NCI-H345 (cell line): ENCODE measurements at places on chromosomes 11 and 22.

- DNase-seq = no peak
These were observed 112.0 kb downstream of the PLEKHA7 start for GRCh38 chr11:16902182-16902581.

GRCh38 chr22:23083315-23084021, 13.1 kb downstream of the GNAZ start:
- no peak for DNase-seq

- DNase-seq = peak; percentile 20
These were observed 444.4 kb downstream of the DLG2 start for GRCh38 chr11:85182441-85183387.

DNA sequence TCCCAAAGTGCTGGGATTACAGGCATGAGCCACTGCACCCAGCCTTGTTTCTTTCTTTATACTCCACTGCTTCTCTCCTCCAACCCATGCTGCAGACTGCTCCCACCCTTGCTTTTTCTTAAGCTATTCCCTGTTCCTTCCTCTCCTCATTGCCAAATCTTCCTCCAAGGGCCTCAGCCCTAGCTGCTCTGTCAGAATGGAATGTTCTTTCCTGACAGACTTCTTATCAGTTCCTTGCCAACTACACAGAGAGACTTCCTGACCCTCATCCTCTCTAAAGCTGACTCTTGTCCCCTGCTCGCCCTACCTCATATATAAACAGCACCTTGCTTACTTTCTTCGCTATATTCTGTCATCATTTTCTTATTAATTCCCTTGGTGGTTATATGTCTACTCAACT, 16.9 kb upstream of the PIK3C2A start:
- no peak for DNase-seq

DNA sequence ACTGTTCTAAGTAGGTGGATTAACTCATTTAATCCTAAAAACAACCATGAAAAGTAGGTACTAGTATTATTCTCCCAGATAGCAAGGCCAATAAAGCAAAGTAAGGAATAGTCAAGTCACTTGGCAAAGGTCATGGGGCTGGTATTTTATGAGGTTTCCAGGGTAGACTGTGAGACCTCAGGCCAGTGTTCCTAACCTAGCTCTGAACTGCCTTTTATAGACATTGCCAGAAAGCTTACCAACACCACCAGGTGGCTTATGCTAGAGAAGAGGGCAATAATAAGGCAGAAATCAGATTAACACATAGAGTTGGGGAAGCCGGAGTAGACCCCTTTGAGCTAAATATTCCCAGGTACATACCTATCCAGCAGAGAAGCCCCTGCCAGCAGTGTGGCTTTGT, 490.9 kb upstream of the TENM4 start:
- DNase-seq = no peak

- DNase-seq = no peak
These were observed 126.3 kb downstream of the ADAMTS15 start for GRCh38 chr11:130574740-130575139.

GRCh38 chr11:63884196-63884932, 32.6 kb downstream of the RCOR2 start:
- DNase-seq = no peak

- no peak for DNase-seq
These were observed 22.0 kb downstream of the ZNF202 start for GRCh38 chr11:123719452-123719851.

DNA sequence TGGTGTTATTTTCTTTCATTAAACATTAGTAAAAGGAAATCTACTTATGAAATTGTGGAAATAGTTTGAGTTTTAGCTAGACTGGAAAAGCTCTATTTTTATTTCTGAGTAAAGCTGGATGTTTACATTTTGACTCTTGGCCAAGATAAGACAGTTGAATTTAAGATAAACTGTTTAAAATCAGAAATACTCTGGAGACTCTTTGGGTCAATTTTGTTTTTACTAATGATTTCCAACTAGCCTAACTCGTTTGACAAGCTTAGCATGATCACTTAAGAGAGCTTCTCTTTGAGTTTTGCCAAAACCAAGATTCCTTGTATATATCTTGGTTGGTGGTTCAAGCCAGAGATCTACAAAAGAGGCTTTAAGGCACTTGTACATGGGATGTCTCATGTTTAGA, 724.8 kb upstream of the LUZP2 start:
- DNase-seq = no peak

DNA sequence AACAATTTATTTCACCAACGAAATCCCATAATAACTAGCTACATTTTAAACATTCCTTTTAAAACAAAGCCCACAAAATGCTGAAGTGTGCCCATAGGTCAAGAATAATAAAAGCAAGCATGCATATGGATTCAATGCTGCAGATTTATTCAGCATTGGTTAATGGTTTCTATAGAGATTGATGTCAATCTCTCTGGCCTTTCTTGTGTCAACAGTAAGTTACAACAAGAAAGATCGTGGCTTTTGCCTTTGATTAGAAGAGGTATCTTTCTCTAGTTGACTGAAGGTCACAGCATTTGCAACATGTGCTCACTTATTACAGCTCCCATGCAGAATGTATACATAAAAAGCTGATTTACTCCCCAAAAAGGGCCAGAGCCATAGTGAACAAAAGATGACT, 1.4 kb upstream of the SOX6 start:
- no peak for DNase-seq

- no peak for DNase-seq
These were observed 4.8 kb upstream of the FAM118A start for GRCh38 chr22:45304971-45305370.

- peak; percentile 55 for DNase-seq
These were observed 3.7 kb upstream of the MIEF1 start for GRCh38 chr22:39498368-39498767.

DNA sequence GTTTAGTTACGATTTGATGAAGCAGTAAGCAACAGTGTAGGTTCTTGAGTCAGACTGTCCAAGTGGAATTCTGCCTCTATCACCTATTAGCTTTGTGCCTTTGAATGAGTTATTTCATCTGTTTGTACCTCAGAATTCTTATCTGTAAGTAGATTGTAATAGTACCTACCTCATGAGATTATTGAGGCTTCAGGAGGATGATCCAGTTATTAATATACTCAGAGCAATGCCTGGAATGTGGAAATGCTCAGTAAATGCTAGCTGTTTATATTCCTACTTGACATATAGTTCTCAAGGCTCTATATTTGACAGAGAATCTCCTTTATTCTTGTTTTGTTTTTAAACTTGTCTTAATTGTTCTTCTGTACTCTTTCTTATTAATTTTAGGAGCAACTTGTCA, 70.1 kb downstream of the SFI1 start:
- no peak for DNase-seq

- no peak for DNase-seq
These were observed 158.2 kb downstream of the BUD13 start for GRCh38 chr11:116614306-116615210.

GRCh38 chr11:71406681-71407080, 41.5 kb downstream of the DHCR7 start:
- peak; percentile 88 for DNase-seq

GRCh38 chr11:1307163-1307870, 2.1 kb downstream of the TOLLIP start:
- no peak for DNase-seq

DNA sequence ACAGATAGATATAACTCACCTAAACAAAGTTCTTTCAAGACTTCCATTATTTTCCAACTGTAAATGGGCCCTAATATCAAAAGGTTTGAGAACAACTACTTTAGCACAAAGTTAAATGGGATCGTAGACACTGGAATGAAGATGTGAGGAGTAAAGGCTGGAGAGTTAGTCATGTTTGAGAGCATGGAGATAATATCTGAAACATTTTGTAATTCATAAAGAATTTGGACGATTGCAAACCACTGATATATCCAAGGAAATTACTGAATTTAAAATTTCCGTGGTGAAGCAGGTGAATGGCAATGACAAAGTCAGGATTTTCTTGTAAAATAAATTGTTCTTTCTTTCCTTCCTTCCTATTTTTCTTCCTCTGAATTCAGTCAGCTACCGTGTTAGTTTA, 564.9 kb downstream of the CNTN5 start:
- no peak for DNase-seq

DNA sequence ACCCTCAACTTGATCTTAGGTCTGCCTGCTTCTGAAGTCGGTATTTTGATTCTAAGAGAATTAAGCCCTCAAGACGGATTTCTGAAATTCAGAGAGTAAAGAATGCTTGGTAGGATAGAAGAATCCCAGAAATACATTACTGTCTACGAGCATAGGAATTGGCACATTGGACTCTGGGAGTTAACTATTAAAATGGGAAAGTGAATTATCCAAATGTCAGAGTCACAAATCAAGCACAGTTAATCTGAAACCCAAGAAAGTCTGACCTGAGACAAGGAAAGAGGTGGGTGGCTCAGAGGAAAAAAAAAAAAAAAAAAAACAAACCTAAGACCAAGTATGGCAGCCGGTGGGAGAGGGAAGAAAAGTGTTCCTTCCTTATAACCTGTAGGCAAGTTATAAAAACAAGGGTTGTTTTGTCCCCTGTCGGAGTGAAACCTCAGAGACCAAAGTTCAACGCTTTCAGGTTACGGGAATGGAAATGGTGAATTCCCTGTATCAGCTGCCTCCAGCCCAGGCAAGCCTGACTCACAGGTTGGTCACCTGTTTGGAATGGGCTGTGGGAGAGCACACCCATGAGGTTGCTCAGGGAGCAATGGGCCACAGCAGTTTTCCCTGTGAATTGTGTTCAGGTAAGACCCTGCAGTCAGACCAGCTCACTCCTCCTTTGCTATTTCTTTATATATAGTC, 139.0 kb downstream of the ETS1 start:
- no peak for DNase-seq

GRCh38 chr11:69575296-69576068, 65.5 kb upstream of the CCND1 start:
- no peak for DNase-seq

- DNase-seq = no peak
These were observed 501 bp upstream of the PTPN5 start for GRCh38 chr11:18791969-18792628.

GRCh38 chr22:46462726-46463371, 74.6 kb downstream of the CELSR1 start:
- peak; percentile 68 for DNase-seq

DNA sequence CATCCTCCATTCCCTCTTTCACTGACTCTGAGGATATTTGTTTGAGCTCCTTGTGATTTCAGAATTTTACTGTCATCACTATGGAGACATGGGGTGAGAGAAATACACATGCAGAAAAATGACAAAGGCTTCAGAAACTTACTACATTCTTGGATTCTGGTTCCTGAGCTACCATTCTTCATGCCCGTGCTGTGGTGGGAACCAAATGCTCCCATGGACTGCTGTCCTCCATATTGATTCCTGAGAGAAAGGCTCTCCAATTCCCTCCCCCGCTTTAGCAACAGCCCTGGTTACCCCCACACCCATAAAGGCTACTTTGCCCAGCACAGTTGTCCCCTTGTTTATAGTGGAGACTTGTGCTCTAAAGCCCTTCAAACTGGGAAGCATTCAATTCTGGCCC, 195.4 kb downstream of the RRAS2 start:
- no peak for DNase-seq

- DNase-seq = no peak
These were observed 42.7 kb upstream of the MN1 start for GRCh38 chr22:27844256-27844655.

DNA sequence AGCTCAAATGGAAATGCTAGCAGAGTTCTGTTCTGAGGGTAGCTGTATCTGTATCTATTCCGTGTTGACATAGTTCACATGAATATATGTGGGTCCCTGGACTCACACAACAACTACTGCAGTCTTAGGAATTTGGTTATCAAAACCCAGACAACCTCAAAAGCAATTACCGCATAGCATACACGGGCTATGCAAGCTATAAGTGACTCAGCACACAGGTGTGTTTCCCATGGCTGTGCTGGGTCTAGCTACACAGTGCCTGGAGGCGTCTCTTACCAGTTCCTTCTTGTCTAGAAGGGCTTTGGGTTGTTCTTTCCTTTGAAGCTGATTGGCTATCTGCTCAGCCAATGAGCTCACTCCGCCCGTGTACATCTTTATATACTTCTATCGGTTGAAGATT, 98.2 kb upstream of the BID start:
- no peak for DNase-seq

DNA sequence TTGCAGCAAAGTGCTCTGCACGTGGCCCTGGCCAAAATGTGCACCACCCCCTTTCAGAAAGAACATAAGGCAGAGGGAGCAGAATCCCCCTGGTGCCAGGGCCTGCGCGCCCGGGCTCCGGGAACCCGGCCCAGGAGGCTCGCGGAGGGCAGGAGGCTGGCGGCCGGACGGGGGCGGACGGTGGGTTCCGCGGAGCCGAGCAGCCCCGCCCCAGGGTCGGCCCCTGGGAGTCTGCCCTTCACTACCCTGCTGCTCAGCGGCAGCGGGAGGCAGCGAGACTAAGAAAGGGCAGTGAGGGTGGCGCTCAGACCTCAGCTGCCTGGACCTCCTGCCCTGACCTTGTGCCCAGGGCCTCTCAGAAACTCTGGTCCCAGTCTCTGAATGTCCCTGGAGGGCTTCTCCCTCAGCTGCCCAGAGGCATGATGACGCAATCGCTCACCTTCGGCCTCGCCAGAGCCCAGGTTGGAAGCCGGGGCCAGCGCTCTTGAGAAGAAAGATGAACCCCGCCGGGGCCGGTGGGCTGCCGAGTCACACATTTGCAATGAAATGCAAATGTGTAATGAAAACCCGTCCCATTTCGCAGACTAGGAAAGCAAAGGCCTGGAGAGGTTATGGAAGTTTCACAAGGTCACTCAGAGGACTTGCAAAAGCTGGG, 1.1 kb upstream of the CLMP start:
- no peak for DNase-seq

DNA sequence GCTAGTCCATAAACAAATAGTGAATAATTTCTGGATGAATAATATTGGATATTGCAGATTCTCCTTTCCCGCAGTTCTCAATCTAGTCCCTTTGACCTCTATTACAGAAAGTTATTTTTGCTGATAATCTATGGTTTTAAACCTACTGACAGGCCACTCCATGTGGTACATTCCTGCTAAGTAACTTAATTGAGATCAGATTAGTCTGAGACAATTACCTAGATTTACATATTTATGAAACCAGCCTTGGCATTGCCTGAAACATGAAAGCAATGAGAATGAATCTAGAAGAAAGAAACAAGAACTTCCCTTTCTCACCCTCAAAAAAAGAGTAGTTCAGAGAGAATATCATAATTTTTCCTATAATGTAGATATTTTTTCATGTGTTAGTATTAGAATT, 964.2 kb downstream of the JRKL start:
- no peak for DNase-seq

DNA sequence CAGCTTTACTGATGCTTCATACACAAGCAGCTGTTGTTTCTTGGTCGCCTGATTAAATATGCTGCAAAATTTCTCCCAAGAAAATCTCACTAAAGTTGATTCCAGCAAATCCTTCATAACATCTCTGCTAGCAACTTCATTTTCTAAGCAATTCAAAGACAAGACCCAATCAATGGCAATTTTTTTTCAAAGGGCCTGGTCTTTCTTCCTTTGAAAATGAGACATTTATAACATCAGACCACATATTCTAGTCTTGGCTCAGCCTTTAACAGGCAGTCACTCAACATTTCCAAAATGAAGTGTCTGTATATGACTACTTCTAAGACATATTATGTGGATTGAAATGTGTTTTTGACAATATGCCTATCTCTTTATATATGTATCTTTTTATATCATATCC, 702.6 kb downstream of the KCNA4 start:
- DNase-seq = no peak

GRCh38 chr22:31439808-31440207, 40.4 kb downstream of the DRG1 start:
- DNase-seq = no peak
